ENCODE measurements at places on chromosomes 13 and 19. TPM values are rescaled to one million over a fixed set of nuclear protein-coding genes. Genes with fewer than 3 reads are reported as not detected.

HAUS5 gene
- total RNA-seq, result 41.0 TPM

DNA sequence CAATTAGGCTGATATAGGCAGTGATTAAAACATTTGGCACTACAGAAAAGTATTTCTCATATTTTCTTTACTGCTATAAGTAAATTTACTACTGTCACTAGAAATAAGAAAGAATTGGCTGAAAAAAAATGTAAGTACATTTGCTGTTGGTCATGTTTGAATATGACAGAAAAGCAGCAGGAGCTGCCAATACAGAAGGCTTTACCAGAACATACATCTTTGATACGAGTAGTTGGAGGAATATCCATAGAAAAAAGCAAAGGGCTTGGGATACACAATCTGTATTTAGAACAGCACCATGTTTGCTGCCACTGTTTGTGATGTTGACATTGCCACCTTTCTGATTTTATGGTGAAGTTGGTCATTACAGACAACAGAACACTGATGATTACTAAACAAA is 21.6 kb downstream of the PCDH9 start:
- no peaks in the 10 kb centered on the region for H3K4me1 ChIP-seq
- H3K4me3 ChIP-seq, result no peak overlapping the region
- H3K27ac ChIP-seq, result no peak overlapping the region
- no peak for DNase-seq

GRCh38 chr13:39910041-39910440 is 254.6 kb downstream of the COG6 start:
- DNase-seq, result no peak
- H3K27me3 ChIP-seq, result peaks cover 13% of the 10 kb centered on the region
- H3K4me1 ChIP-seq, result peaks cover 9% of the 10 kb centered on the region
- H3K4me3 ChIP-seq, result no peak overlapping the region
- H3K27ac ChIP-seq, result no peak overlapping the region
- H3K36me3 ChIP-seq, result no peaks in the 10 kb centered on the region

GRCh38 chr13:78562237-78562889 is 41.0 kb downstream of the POU4F1 start:
- H3K4me3 ChIP-seq, result no peak overlapping the region
- peaks cover 20% of the 10 kb centered on the region for H3K27me3 ChIP-seq
- H3K4me1 ChIP-seq, result no peaks in the 10 kb centered on the region
- H3K27ac ChIP-seq, result no peak overlapping the region
- DNase-seq, result no peak

- no peaks in the 10 kb centered on the region for H3K27me3 ChIP-seq
- H3K36me3 ChIP-seq, result peaks cover 42% of the 10 kb centered on the region
- peaks cover 31% of the 10 kb centered on the region for H3K4me1 ChIP-seq
- peak; percentile 48 for DNase-seq
- H3K4me3 ChIP-seq, result peak overlapping the region; percentile 24
- peak overlapping the region; percentile 86 for H3K27ac ChIP-seq
Observed at GRCh38 chr19:51354742-51355148, 11.4 kb downstream of the ETFB start.

DNA sequence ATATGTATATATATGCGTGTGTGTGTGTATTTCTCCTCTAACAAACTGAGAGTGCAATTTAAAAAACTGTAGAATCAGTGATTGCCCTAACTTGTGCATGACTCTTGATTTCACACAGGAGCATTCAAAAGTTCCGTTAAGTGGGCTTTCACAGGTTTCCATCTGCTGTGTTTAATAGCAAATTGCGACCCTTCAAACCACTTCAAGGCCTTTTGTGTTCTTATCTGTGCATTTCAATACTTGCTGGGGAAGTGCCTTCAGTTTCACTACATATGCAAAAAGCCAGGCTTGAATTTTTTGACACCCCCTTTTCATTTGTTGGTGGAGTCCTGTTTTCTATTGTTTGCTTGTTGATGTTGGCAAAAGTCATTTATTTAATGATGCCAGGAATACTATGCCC is 158.0 kb downstream of the TM9SF2 start:
- no peak overlapping the region for H3K27ac ChIP-seq
- H3K4me3 ChIP-seq, result no peak overlapping the region
- no peaks in the 10 kb centered on the region for H3K36me3 ChIP-seq
- peaks cover 49% of the 10 kb centered on the region for H3K4me1 ChIP-seq

MCF2L gene
- 8.7 TPM for total RNA-seq

GRCh38 chr13:100980171-100980570 is 305.6 kb upstream of the TMTC4 start:
- H3K36me3 ChIP-seq, result no peaks in the 10 kb centered on the region
- no peaks in the 10 kb centered on the region for H3K4me1 ChIP-seq
- no peak overlapping the region for H3K4me3 ChIP-seq
- H3K27ac ChIP-seq, result no peak overlapping the region
- H3K27me3 ChIP-seq, result peaks cover 28% of the 10 kb centered on the region

GRCh38 chr19:722553-723101 is 13.9 kb downstream of the PALM start:
- H3K4me3 ChIP-seq, result no peak overlapping the region
- H3K27ac ChIP-seq, result no peak overlapping the region
- peaks cover 12% of the 10 kb centered on the region for H3K27me3 ChIP-seq
- no peak for DNase-seq

DNA sequence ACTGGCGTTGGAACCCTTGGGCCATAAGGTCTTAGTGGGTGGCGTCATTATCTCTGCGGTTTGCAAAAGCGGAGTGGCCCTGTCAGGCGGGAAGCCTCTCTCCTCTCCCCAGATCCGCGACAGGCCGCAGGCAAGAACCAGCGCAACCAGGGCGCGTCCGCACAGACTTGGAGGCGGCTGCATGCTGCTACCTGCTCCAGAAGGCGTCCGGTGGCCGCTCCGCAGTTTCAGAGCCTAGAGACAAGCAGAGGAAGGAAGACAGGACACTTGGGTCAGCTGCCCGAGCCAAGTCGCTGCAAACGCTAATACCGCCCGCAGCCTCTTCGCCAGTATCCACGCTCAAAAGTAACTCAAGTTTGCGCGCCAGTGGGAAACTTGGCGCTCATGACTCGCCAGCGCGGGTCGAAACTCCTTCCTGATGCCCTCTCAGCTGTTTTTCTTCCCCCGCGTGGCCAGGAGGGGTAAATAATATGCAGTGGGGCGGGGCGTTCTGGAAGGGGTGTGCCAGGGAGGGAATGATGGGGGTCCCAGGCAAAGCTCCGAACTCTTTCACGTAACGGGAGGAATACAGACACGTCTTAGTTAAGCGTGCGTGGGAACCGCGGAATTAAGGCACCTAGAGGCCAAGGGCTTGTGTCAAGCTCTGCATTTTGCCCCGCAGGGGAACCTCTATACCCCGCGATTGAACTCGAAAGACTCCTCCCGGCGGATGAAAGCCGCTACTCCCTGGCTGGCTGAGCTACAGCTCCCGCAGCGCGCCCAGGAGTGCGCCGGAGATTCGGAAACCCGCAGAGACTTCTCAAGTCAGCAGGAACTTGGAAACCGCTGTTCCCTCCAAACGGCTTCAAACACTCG is at the start of gene EDNRB:
Gene EDNRB, minus strand, starts transcription at position 441 of the 855 bp plus-strand sequence. Its CDS starts 258 bp downstream, at position 183.
- peaks cover 15% of the 10 kb centered on the region for H3K27me3 ChIP-seq
- H3K4me3 ChIP-seq, result no peak within 1 kb of the TSS
- peak; percentile 33 for DNase-seq
- H3K36me3 ChIP-seq, result no peaks in the 10 kb centered on the region
- H3K4me1 ChIP-seq, result no peaks in the 10 kb centered on the region

DNA sequence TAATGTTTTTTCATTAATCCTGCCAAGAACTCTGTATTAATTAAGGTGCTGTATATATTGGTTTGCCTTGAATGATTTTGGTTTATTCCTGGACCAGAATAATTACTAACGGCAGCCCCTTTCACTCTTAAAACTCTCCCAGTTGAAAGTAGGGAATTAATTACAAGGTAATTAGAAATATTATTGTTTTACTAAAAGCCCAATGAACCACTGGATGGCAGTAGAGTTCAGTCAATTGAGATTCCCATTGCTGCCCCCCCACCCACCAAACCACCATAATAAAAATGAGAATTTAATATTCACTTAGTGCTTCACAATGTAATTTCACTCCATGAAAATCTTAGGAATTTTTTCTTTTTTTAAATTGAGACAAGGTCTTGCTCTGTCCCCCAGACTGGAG is 13.7 kb downstream of the WBP4 start:
- H3K36me3 ChIP-seq, result peaks cover 48% of the 10 kb centered on the region
- peak; percentile 32 for DNase-seq
- H3K27me3 ChIP-seq, result no peaks in the 10 kb centered on the region
- no peak overlapping the region for H3K27ac ChIP-seq

DNA sequence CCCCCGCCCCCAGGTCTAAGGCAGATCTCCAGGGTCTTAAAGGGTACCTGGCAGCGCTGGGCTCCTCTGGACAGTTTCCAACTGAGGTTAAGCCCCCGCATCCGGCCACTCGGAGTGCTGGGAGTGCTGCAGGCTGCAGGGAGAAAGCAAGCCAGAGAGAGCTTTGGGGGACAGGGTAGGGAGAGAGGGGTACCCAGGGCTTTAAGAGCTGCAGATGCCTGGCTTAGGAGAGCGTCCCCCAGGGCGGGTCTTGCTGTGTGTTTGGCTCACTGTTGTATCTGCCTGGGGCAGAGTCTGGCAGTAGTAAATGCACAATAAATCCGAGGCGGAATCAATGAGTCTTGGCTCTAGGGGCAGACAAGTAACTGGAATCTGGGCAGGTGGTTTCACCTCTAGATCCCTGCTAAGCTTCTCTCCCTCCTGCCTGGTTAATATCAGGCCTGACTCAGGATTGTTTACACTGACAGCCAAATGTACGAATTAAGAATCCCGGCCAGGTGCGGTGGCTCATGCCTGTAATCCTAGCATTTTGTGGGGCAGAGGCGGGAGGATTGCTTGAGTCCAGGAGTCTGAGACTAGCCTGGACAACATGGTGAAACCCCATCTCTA is 798 bp upstream of the COX6B2 start:
- H3K27me3 ChIP-seq, result peaks cover 42% of the 10 kb centered on the region
- DNase-seq, result no peak
- peaks cover 13% of the 10 kb centered on the region for H3K4me1 ChIP-seq
- H3K36me3 ChIP-seq, result no peaks in the 10 kb centered on the region
- no peak overlapping the region for H3K27ac ChIP-seq

SLITRK5 gene
- total RNA-seq, result not detected

DNA sequence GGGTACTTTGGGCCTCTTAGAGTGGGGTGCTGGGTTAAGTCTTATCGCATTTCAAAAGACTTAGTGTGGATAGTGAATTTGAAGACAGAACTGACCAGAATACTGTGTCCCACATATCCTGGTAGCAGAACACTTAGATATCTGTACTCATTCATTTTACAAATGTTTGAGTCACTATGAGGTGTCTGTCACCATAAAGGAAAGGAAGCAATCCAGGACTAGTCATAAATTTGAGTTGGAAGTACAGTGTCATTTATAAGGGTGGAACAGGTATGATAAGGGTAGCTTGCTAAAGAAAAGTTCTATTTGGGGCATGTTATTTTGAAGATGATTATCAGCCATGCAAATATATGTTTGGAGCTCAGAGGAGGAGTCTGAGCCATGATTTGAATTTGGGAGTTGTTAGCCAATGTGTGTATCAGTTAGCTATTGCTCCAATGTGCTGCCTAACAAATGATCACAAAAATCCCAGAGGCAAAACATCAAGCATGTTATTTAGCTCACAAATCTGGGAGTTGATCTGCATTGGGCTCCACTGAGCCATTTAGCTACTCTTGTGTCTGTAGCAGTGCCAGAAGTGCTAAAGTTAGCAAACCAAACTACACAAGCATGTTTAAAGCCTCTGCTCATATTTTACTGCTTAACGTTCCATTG is 20.3 kb downstream of the ZNF699 start:
- H3K4me1 ChIP-seq, result no peaks in the 10 kb centered on the region
- no peak for DNase-seq
- no peak overlapping the region for H3K27ac ChIP-seq
- no peaks in the 10 kb centered on the region for H3K27me3 ChIP-seq
- H3K4me3 ChIP-seq, result no peak overlapping the region
- peaks cover 48% of the 10 kb centered on the region for H3K36me3 ChIP-seq

DNA sequence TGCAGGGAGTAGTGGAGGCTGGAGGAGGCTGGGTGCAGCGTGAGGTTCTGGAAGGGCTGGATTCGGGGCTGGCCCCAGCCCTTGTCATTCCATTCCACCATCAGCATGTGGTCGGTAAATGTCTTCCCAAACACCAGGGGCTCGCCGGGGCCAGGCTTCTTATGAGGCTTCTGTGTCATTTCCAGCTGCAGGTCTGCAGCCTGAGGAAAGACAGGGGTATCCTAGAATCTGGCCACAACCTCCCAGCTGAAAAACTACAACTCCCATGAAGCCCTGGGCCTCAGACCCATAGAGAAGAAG is 4.4 kb downstream of the BCAT2 start:
- no peaks in the 10 kb centered on the region for H3K27me3 ChIP-seq
- no peak overlapping the region for H3K27ac ChIP-seq
- DNase-seq, result peak; percentile 66
- H3K4me3 ChIP-seq, result no peak overlapping the region

- H3K27me3 ChIP-seq, result no peaks in the 10 kb centered on the region
- H3K4me3 ChIP-seq, result no peak overlapping the region
- H3K36me3 ChIP-seq, result peaks cover 67% of the 10 kb centered on the region
- no peak overlapping the region for H3K27ac ChIP-seq
Observed at GRCh38 chr19:43847246-43847645, 20.1 kb downstream of the ZNF283 start.

CALR3 gene
- not detected for total RNA-seq

DNA sequence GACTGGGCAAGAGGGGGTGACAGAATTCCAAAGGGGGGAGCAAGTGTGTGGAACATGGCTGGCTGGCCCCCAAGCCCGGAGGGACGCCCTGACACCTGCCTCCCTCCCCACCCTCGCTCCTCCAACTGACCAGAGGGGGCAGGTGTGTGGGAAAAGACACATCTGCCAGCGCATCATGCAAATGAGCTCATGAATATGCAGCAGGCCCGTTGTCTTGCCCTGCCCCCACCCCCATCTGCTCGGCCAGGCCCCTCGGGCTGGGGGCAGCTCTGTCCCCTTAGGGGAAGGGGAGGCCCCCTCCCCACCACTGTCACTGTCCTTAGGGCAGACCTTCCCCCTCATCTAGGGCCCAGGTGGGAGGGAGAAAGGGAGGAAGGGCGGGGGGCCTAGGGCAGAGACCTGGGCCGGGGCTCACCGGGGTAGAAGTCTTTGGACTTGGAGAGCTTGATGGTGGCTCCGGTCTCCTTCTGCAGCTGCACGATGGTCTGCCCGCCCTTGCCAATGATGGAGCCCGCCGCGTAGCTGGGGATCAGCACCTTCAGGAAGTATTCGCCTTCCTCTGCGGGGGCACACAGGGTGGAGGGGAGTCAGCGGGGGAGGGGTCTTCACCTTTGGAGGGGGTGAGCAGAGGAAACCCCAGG is 12.9 kb downstream of the NOVA2 start:
- H3K36me3 ChIP-seq, result no peaks in the 10 kb centered on the region
- no peaks in the 10 kb centered on the region for H3K4me1 ChIP-seq
- no peak for DNase-seq

ZNF730 gene
- total RNA-seq, result 3.8 TPM

GRCh38 chr13:113946409-113947181 is 27.3 kb downstream of the C13orf46 start:
- no peaks in the 10 kb centered on the region for H3K36me3 ChIP-seq
- no peak overlapping the region for H3K4me3 ChIP-seq
- H3K4me1 ChIP-seq, result peaks cover 3% of the 10 kb centered on the region
- H3K27me3 ChIP-seq, result no peaks in the 10 kb centered on the region
- peak overlapping the region; percentile 15 for H3K27ac ChIP-seq
- DNase-seq, result no peak

GRCh38 chr13:80276371-80277289 is 64.3 kb downstream of the SPRY2 start:
- H3K4me1 ChIP-seq, result no peaks in the 10 kb centered on the region
- DNase-seq, result no peak
- H3K36me3 ChIP-seq, result no peaks in the 10 kb centered on the region
- peaks cover 4% of the 10 kb centered on the region for H3K27me3 ChIP-seq
- no peak overlapping the region for H3K4me3 ChIP-seq

- H3K27me3 ChIP-seq, result peaks cover 4% of the 10 kb centered on the region
- DNase-seq, result peak; percentile 92
- no peak overlapping the region for H3K27ac ChIP-seq
- H3K4me3 ChIP-seq, result peak overlapping the region; percentile 13
- H3K36me3 ChIP-seq, result no peaks in the 10 kb centered on the region
Observed at GRCh38 chr19:3721131-3721886, 13.1 kb downstream of the TJP3 start.

C5AR1 gene
- 0.79 TPM for total RNA-seq

KRTDAP gene
- total RNA-seq, result not detected

Measured in activated CD4-positive, alpha-beta T cell treated with anti-CD3 and anti-CD28 coated beads for 36 hours (primary cell).